ENCODE measurements at places on chromosomes 7 and 10.

DNA sequence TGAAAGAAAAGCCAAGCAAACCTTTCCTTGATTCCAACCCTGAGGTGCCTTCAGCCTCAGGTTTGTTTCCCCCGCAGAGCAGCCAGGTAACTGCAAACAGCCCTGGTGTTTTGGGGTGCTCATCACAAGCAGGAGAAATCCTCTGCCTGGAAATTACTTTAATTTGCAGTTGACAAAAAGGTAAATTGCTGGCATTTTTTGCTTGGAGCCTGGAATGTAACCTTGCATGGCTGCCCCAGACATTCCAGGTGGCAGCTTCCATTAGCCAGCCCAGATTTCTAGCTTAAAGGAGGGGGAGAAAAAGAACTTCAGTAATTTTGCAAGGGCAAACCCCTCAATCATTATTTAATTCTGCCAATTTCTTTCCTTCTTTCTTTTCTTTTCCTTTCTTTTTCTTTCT is 194.4 kb downstream of the MYOF start:
- DNase-seq, result no peak

- DNase-seq, result no peak
These were observed 4.9 kb downstream of the PFKFB3 start for GRCh38 chr10:6207658-6208057.

GRCh38 chr7:97865104-97865503 is 7.1 kb downstream of the ASNS start:
- no peak for DNase-seq

- no peak for DNase-seq
These were observed 334.9 kb downstream of the ELMO1 start for GRCh38 chr7:37113661-37114355.

DNA sequence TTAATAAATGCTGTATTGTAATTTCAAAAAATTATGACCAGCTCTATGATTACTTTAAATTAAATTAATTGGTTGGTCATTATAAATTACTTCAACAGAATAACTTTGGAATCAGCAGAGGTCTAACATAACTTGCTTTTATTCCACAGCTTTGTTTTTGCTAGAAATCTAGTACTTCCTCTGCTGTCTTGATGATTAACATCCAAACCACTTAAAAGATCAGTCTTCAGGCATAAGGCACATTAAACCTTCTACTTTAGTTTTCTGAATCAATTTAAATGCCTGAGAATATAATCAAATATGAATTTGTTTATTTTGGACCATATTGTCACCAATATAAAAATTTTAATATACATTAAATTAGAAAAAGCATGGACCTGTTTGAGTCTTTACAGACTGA is 465.3 kb downstream of the ARL4A start:
- no peak for DNase-seq

DNA sequence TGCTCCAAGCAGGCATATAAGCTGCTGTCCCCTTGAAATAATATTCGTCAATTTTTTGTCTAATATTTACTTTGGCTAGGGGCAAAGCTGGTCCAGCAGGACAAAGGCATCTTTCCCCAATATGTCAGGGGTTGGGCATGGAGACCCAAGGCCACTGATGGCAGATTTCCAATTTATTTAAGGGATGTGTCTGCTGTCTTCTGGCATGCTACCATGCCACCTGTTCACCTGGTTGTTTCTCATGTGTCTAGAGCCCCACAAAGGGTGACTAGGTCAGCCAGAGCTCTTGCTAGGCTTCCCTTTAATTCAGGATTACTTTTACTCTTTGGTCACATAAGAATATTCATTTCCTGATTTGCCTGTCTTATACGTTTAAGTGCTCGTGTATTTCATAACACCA is 22.1 kb upstream of the SYPL1 start:
- no peak for DNase-seq

- no peak for DNase-seq
These were observed 147.5 kb upstream of the RSU1 start for GRCh38 chr10:16964576-16965343.

GRCh38 chr10:101902032-101902819 is 58.6 kb upstream of the KCNIP2 start:
- no peak for DNase-seq

- DNase-seq, result no peak
These were observed 48.7 kb upstream of the SHH start for GRCh38 chr7:155860840-155861479.

- no peak for DNase-seq
These were observed 9.3 kb downstream of the TBATA start for GRCh38 chr10:70775679-70776454.

DNA sequence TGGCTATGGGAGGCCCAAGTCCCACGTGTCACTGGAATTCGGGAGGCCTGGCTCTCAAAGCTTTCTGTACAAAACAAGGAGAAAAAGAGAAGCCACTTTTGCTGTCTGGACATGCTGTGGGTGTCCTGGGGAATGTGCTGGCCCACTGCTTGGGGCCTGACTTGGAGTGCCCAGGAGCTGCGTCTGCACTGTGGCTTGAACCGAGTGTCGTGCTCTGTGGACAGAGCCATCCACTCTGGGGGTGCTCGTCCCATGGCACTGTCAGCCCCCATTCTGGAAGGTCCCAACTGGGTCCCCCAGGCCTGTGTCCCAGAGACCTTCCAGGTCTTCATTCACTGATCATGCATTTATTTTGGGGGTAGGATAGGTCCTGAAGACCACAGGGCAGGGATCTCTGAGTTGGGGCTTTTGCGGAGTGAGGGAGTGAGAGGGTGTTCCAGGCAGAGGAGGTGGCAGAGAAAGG is 138.0 kb downstream of the LHPP start:
- no peak for DNase-seq

DNA sequence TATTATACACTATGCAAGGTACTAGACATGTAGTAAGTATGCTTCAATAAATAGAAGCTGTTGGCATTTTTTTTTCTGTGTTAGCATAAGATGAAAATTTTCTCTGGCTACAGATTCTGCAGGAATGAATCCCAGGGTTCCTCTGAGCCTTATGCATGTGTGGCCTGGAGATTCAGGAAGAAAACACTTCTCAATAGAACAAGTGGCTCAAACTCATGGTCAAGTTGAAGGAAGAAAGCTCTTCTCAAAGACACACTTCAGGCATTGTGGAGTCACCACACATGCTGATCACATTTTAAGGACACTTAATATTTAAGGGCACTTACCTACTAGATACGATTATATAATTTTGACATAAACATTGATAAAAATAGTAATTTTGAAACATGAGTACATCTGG is 19.5 kb downstream of the DNAH11 start:
- DNase-seq, result no peak

DNA sequence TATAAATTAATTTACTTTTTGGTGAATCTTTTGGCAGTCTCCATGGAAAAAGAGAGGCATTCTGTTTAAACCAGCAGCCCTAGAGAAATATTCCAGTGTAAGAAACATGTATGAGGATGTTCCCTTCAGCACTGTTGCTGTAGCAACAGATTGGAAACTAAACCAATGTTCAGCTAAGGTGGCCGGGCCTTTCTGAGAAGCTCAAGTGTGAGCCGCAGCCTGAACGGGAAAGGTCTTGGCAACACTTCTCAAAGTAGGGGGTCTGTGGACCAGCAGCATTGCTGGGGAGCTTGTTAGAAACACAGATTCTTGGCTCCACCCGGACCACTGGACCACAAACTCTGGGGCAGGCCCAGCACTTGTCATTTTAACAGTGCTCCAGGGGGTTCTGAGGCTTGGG is 36.2 kb downstream of the RAMP3 start:
- no peak for DNase-seq

GRCh38 chr10:30974355-30974754 is 57.3 kb downstream of the ZNF438 start:
- DNase-seq, result no peak

DNA sequence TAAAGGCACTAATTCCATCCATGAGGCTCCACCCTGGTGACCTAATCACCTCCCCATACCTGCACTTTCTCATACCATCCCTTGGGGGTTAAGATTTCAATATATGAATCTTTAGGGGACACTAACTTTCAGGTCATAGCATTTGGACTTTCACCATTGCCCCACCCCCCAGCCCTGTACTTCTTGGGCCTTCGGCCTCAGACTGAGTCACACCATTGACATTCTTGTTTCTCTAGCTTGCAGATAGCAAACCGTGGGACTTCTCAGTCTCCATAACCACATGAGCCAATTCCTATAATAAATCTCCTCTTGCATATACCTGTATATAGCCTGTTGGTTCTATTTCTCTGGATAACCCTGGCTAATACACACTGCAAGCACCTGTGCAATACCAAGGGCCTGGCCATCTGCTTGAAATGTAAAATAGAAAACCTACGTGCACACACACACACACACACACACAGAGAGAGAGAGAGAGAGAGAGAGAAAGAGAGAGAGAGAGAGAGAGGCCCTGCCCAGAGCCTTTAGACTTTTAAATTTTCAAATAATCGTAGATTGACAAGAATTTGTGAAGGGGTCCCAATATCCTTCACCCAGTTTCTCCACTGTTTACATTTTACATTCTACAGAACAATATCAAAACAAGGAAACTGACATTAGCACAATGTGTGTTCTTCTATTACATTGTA is 25.3 kb downstream of the ANXA8 start:
- no peak for DNase-seq

GRCh38 chr10:25697412-25697811 is 236.6 kb upstream of the MYO3A start:
- DNase-seq, result no peak

DNA sequence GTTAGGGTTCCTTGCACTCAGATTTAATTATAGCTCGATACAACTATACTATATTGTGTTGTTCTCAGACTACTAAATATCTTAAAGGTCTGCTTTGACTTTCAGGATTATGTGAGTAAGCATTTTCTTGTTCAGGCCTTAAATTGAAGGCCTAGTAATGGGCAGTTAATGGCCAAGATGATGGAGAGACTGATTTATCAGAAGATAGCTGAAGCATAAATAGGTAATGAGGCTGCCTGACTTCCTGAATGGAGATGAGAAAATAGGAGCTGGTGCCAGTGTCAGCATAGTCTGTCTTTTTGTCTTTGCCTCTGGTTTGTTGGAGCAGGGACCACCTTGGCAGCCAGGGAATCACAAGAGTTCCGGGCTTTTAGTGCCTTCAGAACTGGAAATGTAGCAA is 32.2 kb downstream of the ADAM22 start:
- no peak for DNase-seq

Measured in stimulated activated CD8-positive, alpha-beta memory T cell treated with anti-CD3 and anti-CD28 coated beads, Interleukin-4, amount 100 ng/mL, for 1 hour (primary cell).